ENCODE measurements at places on chromosomes 1 and 21.
A peak's percentile ranks its signal among the peaks of the same experiment; 100 is the strongest.

- DNase-seq = no peak
Measured at GRCh38 chr1:66055092-66055491, 262.4 kb downstream of the PDE4B start.

GRCh38 chr1:162541619-162542141, 19.8 kb upstream of the UAP1 start:
- DNase-seq = no peak

DNA sequence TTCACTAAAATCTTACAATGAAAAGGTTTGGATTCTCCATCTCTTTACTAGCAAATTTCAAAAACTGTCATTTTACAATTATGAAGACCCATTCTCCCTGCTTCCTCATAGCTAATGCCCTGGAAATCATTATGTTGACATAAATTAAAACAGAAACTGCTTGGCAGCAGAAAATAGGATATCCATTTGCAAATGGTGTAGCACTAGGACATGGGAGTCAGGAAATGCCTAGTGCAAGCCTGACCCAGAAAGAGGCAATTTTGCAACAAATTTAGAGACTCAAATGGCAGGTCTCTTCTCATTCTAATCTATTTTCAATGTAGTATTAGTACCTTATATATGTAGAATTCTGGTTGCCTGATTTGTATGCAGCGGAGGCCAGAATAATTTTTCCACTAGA, 2.2 kb downstream of the GBP5 start:
- no peak for DNase-seq

- DNase-seq = no peak
Measured at GRCh38 chr1:171635661-171636060, 13.6 kb downstream of the MYOCOS start.

DNA sequence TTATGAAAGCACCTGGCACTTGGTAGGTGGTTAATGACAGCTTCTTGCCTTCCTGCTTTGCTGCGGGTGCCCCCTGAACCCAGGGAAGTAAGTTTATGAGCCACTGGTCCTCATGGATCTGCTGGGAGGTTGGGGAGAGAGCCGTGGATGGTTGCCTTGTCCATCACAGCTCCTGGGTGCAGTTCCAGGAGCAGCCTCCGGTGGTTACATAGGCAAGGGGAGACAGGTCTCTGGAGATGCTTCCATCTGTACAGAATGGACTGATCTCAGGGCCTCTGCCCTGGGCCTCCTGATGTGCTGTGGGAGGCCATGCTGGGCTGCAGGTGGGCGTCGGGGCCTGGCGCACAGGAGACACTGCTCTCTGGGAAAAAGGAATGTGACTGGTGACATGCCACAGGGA, 31.6 kb upstream of the ARHGEF10L start:
- DNase-seq = no peak

- peak; percentile 99 for DNase-seq
Measured at GRCh38 chr1:11805422-11806306, at the start of the genes CLCN6 and MTHFR. CLCN6 (plus strand) TSS chr1:11806191; CDS start chr1:11806263, 72 bp downstream. MTHFR (minus strand) TSS chr1:11805964; CDS start chr1:11803116, 2,848 bp downstream.

DNA sequence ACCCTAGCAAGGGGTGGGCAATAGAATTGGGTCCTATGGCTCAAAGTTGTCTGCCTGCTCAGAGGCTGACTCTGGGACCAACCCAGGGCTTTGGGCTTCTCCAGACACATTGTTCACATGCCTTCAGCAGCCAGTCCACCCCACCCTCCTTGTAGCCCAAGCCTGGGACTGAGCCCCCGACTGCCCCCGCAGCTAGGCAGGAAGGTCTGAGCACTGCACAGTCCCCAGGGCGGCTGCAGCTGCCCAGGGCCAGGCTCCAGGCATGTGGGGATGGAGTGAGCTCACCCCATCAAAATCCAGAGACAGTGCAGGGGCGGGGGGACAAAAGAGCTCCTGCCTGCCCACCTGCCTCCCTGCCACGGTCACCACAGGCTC, 35.6 kb downstream of the HSPG2 start:
- DNase-seq = no peak

GRCh38 chr1:214983126-214983869, 99.2 kb upstream of the KCNK2 start:
- no peak for DNase-seq

GRCh38 chr1:226920446-226920894, 19.6 kb upstream of the COQ8A start:
- no peak for DNase-seq

DNA sequence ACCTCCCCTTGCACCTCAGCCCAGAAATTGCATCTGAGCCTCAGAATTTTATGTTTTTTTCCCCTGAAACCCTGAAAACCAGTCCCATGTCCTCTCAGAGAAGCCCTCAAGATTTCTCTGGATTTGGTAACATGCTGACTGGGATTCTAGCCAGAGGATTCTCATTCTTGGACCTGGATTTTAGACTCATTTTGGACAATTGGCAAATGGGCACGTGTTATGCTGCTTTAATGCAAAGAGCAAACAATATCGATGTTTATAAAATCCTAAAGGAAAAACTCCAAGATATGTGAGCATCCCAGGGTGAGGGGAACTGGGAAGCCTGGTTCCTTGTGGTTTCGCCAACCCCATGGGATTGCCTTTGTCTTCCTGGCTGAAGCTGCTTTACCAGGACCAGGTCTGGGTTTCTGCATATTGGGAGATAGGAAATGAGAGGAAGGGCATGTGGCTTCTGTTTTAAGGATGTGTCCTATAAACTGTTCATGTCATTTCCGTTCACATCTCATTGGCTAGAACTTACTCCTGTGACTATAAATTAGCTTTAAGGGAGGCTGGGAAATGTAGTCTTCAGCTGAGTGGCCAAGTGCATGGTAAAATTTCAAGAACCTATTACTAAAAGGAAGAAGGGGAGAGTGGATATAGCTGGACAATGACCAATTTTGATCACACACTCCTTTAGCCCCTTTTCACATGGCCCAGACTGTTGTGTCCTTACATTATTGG, 27.2 kb upstream of the BCL10 start:
- DNase-seq = no peak

GRCh38 chr1:17857996-17858395, 102.9 kb downstream of the ACTL8 start:
- no peak for DNase-seq

- no peak for DNase-seq
Measured at GRCh38 chr1:179953974-179954492, 577 bp upstream of the CEP350 start.

GRCh38 chr21:34544032-34544496, 32.1 kb upstream of the KCNE1 start:
- DNase-seq = peak; percentile 14

- no peak for DNase-seq
Measured at GRCh38 chr1:72284084-72284347, 1.7 kb upstream of the NEGR1 start.

GRCh38 chr1:23537296-23537973, 6.4 kb upstream of the E2F2 start:
- no peak for DNase-seq

DNA sequence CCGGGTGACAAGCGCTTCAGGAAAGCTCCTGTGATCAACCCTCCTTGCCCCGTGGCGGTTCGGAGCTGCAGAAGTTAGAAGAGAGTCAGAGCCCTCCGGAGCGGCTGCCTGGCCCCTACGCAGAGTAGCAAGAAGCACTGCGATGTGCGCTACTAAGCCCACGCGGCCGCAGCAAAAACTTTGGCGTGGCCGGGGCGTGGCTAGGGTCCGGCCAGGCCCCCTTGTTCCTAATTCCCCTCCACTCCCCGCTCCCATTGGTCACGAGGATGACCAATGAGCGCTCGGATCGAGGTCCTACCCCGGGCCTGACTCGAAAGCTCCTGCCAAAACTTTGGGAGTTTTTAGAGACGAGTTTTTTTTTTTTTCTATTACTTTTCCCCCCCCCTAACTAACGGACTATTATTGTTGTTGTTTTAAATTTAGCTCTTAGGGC, at the start of gene HLX:
HLX (plus strand) TSS at position 368 of the 433 bp plus-strand sequence. CDS start 415 bp downstream, outside the sequence.
- no peak for DNase-seq

GRCh38 chr1:42154685-42155084, 1.5 kb downstream of the GUCA2B start:
- DNase-seq = no peak

DNA sequence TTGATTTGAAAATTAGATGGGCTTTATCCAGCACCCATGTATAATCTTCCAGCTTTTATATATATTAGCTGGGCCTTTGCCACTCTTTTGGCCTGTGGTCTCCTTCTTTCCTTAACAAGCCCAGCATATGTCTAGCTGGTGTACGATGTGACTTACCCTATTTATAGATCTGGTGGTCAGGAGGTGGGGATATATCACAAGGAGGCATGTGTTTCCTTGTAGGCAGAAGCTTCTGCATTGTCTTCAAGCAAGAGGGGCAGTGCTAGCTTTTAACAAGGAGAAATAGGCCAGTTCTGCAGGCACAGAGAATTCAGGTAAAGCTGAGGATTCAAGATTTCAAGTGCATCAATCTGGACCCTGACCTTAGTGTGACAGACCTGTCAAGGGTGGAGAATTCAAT, 38.0 kb upstream of the DNASE2B start:
- DNase-seq = no peak

GRCh38 chr1:97196825-97197516, 475.4 kb downstream of the PTBP2 start:
- no peak for DNase-seq

- no peak for DNase-seq
Measured at GRCh38 chr1:200121421-200121820, 93.9 kb downstream of the NR5A2 start.

DNA sequence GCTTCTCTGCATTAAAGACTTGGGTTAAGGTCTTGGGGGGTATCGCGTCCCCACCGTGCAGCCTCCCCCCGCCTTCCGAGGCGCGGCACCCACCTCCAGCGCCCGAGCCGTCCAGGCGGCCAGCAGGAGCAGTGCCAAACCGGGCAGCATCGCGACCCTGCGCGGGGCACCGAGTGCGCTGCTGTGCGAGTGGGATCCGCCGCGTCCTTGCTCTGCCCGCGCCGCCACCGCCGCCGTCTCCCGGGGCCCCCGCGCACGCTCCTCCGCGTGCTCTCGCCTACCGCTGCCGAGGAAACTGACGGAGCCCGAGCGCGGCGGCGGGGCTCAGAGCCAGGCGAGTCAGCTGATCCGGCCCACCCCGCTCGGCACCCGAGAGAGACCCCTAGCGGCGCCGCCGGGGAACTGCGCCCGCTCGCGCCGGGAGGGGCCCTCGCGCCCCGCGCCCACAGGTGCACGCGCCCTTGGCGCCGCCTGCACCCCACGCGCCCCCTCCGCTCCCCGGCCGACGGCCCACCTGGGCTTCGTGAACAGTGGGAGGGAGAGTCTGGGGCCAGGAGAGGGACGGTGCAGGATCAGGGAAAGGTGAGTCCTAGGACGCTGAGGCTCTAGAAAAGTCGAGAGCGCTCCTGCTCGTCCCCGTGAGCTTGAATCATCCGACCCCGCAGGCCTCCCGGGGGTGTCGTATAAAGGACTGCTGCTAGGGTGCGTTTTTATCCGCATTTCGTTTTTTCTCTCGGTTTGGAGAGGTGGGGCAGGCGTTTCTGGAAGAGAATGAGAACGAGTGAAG, at the start of gene APP:
APP (minus strand) TSS at position 300 of the 787 bp plus-strand sequence; CDS start at position 150, 150 bp downstream.
- peak; percentile 91 for DNase-seq

DNA sequence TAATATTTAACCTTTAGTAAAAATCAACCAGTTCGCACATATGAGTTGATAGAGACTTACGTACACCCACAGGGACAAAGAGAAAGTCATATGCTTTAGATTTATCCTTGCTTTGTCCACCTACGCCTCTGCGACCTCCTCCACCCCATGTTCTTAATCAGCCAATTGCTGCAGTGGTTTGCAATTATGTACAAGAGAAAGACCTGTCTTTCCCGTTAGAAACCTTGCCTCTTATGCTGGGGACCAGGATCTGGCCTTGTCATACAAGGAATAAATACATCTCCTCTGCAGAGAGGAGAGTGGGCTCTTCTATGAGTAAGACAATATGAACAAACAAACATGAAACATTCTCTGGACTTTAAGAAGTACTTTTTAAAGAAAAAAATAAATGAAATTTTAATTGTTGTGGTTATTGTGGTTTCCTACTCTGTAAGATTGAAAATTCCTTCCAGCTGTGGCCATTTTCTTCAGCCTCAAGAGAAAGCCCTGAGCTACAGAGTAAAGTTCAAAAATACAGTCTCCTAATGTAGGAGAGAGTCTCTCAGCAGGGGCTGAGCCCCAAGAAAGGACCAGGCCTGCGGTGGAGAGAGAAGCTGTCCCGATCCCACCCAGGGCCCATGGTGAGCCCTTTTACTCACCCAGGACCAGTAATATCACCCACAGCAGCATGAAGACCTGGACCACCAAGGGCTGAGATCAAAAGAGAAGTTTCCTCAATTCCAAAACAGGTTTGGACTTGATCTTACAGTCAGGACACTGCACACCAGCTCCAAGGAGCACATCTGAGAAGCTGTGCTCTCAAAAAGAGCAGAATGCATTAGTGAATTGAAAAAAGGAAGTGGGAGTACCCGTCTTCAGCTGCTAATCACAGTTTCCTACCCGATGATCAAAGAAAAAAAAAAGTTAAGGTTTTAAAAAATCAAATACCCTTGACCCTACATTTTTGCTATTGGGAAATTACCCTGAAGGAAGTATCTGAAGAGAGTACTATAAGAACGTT, at the start of gene FCRL5:
FCRL5 (minus strand) TSS at position 822 of the 1,000 bp plus-strand sequence; CDS start at position 669, 153 bp downstream.
- DNase-seq = no peak

- DNase-seq = no peak
Measured at GRCh38 chr1:228346731-228347130, 59.9 kb downstream of the TRIM11 start.

- no peak for DNase-seq
Measured at GRCh38 chr1:182786995-182787324, 2.6 kb upstream of the NPL start.

- no peak for DNase-seq
Measured at GRCh38 chr1:206832352-206832880, 33.0 kb upstream of the IL20 start.

GRCh38 chr1:167524651-167525050, 6.3 kb upstream of the CD247 start:
- DNase-seq = no peak

- no peak for DNase-seq
Measured at GRCh38 chr1:221309723-221310122, 430.5 kb downstream of the HLX start.

DNA sequence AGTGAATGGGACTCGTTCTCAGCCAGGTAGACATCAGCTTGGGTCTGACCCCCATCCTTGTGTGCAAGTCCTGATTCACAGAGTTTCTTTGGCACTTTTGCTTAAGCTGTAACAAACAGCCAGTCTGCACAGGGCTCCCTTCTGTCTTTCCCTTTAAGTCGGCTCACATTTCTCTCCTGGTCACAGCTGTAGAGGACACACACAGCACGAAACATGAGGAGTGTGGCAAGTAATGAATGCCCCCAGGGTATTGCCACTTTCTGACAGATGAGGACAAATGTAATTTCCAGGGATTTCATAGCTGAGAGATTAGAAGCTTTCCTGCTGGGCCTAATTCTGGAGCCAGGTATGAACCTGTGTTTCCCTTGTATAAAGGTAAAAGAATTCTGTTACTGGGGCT, 423.5 kb downstream of the KIF26B start:
- no peak for DNase-seq

DNA sequence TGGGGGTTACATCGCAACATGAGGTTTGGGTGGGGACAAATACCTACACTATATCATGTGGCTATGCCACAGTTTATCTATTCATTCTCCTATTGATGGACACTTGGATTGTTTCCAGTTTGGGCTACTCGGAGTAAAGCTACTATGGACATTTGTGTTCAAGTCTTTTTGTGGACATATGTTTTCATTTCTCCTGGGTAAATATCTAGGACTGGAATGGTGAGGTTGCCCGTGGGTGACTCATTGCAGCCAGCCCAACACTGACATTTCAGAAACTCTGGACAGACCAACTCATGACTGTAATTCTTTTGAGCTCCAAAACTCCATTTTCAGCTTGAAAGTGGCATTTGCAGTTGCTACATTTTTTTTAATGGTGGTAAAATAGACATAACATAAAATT, 82.7 kb downstream of the KAZN start:
- no peak for DNase-seq

- DNase-seq = no peak
Measured at GRCh38 chr1:203208181-203208580, 21.3 kb downstream of the CHIT1 start.

Measured in stimulated activated effector memory CD8-positive, alpha-beta T cell treated with anti-CD3 and anti-CD28 coated beads, Interleukin-12 subunit alpha, Interleukin-12 subunit beta, amount 100 ng/mL, for 72 hours (primary cell).